ELR (cell line): ENCODE measurements at places on chromosomes 2 and 18.

DNA sequence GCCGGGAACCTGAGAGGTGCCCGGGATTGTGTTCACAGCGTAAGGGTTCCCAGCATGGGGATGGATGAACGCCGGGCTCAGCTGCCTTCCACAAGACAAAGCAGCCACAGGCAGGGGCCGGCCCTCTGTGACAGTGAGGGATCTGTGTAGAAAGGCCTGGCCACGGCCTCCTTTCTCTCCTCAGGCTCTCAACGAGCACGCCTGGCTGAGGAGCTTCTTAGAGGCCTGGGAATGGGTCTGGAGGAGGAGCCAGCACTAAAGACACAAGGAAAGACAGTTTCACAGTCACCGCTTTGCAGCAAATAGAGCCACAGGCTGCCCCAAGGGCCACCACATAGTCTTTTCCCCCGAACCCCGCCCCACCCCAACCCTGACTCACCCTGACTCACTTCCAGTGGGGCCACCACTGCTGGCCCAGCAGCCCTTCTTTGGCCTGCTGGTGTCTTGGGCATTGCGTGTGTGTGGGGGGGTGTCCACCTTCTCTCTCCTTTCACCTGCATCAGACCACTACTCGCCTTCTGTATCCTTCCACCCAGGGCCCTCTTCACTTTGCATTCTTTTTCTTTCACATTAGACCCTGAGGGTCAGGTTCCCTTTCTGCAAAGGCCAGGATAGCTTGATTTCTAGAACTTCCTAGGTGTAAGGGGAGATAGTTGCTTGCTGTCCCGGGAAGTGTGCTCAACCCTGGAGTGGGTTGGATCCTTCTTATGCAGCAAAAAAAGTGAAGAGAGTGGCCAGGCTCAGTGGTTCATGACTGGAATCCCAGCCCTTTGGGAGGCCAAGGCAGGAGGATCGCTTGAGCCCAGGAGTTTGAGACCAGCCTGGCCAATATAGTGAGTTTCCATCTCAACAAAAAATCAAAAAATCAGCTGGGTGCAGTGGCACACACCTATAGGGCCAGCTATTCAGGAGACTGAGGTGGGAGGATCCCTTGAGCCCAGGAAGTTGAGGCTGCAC is 19.3 kb upstream of the HPCAL1 start:
- DNase-seq, result peak; percentile 97

GRCh38 chr2:102062802-102063201 is 71.0 kb downstream of the IL1R2 start:
- DNase-seq, result no peak

GRCh38 chr2:214019973-214020345 is 390.9 kb upstream of the VWC2L start:
- DNase-seq, result peak; percentile 49

DNA sequence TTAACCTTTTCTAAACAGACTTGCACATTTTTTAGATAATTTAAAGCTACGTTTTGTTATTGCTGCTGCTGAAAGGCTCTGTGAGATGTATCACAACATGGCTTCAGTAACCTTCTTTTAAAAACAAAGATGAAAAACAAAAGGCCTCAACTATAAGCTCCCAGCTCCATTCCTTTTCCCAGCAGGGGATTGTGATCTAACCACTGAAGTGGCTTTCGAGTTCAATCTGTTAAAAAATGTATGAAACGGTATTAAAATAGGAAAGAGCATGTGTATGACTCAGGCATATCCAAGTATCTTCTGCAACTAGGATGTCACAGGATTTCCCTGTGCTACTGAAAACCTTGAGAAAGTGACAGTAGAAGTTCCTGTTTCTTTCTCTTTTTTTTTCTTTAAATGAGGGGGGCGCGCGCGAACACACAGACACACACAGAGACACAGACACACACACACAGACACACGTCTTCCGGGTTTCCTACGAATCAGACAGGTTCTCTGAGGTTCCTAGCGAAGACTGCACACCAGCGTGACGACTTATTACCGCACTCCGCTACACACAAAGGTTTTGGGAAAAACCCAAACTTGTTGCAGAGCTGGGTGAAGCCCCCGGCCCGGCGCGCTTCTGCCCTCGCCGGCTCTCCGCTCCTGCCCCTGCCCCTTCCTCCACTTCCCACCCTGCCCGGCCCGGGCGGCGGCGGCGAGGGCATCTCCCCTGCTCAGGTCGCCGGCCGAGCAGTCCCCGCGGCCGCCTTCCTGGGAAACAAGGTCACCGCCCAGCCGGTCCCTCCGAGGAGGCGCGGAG is 86.8 kb downstream of the RBMS1 start:
- DNase-seq, result peak; percentile 78

DNA sequence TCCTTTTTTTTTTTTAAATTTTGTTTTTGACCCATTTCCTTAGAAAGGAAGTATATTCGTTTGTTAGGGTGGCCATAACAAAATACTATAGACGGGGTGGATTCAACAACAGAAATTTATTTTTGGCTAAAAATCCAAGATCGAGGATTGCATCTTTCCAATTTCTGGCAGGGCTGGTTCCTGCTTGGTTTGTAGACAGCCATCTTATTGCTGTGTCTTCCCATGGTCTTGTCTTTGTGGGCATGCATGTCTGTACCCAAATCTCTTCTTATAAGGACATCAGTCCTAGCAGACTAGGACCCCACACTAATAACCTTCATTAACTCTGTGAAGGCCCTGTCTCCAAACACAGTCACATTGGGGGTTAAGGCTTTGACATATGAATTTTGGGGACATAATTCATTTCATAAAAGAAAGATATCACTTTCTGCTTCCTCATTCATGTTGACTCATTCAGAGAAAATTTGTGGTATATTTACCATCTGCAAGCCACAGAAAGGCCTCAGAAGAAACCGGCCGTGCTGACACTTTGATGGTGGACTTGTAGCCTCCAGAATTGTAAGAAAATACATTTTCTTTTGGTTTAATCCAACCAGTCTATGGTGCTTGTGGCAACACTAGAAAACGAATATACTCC is 262.1 kb downstream of the LPIN1 start:
- DNase-seq, result peak; percentile 78

DNA sequence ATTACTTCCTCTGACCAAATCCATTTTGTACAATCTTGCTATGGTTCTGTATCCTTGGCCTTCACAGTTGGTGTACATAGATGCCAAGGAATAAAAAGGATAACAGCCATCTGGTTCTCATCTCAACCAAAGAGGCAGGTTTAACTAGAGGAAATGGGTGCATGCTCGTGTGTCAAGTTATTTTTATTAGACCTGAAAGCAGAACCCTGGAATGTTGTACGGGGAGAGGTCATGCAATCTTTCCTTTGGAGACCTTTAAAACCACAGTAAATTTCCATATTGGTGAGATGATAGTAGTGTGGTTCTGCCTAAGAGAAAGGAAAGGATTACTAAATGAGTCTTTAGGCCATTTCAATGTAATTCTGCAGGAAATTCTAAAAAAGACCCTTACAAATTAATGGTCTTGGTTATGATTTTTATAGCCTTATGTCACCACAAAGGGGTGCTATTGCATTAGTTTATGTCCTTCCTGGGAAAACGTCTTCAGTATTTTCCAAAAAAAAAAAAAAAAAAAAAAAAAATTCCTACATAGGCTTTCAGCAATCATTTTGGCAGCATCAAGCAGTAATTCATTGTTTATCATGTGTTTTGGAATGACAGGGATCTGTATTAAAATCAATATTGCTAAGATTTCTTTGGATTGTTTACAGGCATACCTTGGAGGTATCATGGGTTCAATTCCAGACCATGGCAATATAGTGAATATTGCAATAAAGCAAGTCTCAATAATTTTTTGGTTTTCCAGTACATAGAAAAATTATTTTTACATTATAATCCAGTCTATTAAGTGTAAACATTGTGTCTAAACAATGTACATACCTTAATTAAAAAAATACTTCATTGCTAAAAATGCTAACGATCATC is 270.8 kb downstream of the NYAP2 start:
- peak; percentile 75 for DNase-seq

- no peak for DNase-seq
Observed at GRCh38 chr18:47781561-47781960, 148.9 kb downstream of the SMAD2 start.

GRCh38 chr2:34012715-34013302 is 413.7 kb upstream of the FAM98A start:
- peak; percentile 47 for DNase-seq

GRCh38 chr2:16175247-16175825 is 235.0 kb downstream of the MYCN start:
- no peak for DNase-seq

GRCh38 chr2:189411860-189412259 is 29.4 kb upstream of the WDR75 start:
- DNase-seq, result peak; percentile 87

- DNase-seq, result no peak
Observed at GRCh38 chr2:159129269-159129668, 157.2 kb downstream of the WDSUB1 start.

DNA sequence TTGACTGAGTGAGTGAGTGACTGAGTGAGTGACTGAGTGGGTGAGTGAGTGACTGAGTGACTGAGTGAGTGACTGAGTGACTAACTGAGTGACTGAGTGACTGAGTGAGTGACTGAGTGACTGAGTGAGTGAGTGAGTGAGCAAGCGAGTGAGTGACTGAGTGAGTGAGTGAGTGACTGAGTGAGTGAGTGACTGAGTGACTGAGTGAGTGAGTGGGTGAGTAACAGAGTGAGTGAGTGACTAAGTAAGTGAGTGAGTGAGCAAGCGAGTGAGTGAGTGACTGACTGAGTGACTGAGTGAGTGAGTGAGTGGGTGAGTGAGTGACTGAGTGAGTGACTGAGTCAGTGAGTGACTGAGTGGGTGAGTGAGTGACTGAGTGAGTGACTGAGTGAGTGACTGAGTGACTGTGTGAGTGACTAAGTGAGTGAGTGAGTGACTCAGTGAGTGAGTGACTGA is 11.9 kb downstream of the MAL start:
- DNase-seq, result no peak

DNA sequence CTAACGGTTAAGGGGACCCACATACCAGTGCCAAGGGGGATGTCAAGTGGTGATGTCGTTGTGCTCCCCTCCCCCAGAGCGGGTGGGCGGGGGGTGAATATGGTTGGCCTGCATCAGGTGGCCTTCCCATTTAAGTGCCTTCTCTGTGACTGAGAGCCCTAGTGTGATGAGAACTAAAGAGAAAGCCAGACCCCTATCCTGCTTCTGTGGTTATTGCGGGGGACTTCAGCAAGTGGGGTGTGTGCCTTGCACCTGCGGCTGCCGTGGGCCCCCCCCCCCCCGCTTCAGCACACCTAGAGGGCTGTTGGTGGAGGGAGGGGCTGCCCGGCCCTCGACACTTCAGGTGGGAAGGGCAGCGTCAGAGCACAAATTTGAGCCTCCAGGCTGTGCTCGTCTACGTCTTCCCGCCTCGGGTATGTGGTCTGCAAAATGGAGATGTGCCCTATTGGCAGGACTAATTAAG is 6.1 kb downstream of the CTDSP1 start:
- no peak for DNase-seq

- DNase-seq, result no peak
Observed at GRCh38 chr2:179070895-179071294, 21.0 kb upstream of the CCDC141 start.

DNA sequence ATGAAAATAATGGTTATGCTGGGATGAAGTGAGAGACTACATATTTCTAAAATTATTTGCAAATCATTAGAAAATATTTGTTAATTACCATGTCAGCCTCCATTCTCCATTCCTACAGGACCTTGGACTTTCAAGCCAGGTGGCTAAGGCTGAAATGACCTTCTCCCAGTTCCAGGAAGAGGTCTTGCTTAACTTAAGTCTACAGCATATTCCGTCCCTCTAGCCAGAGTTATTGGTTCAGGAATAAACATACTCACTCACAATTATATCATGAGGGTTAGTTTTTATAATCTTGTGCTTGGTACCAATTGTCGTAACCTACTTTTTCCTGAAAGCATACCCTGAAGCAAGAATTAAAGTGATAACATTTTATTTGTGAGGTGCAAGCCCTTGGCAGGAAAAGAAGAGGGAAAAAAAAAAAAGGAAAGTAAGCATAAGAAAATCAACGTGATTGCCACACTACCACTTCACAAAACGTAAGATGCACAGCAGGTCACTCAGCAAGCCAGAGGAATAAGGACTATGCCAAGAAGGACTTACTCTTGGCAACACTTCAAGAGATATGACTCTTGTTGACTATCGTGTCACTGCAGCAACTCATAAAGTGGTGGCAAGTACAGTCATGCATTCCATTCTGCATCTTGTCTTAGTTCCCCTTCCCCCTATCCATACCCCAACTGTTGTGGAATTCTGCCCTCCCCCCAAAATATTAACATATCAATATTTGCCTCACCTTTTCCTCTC is 479.1 kb downstream of the MBD2 start:
- no peak for DNase-seq

DNA sequence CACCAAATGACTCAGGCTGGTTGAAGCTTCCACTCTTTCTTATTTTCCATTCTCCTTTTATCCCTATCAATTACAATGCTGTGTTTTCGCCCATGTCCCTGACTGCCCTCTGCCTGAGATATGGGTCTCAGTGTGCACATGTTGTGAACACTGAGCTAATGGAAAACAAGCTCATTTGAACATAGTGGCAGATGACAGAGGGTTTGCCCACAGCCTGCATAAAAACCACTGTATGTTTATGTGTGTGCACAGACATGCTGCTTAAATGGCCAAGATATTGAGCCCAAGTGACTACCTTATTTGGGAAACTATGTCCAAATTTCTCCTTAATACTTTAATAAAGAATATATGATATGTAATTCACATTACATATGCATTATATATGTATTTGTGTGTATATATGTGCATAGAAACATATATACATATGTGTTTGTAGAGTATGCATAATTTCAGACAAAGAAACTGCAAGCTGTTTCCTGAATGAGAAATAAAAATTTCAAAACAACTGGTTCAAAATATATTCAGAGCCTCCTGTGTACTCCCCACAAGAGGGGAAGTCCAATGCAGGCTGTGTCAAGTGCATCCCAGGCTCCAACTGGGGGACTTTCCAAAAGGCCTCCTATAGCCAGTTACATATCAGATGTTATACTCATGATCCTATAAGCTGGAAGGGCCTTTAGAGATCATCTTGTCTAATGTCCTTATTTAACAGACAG is 92.7 kb upstream of the CD302 start:
- no peak for DNase-seq

GRCh38 chr2:190809876-190810525 is 70.6 kb upstream of the GLS start:
- DNase-seq, result no peak

- peak; percentile 66 for DNase-seq
Observed at GRCh38 chr2:98805412-98806171, 74.7 kb upstream of the MGAT4A start.
